ENCODE measurements at places on chromosomes 1 and 21.
A peak's percentile ranks its signal among the peaks of the same experiment; 100 is the strongest.

- DNase-seq, result no peak
Observed at GRCh38 chr1:75745276-75745675, 20.8 kb downstream of the ACADM start.

- DNase-seq, result no peak
Observed at GRCh38 chr1:86640161-86640670, 64.2 kb upstream of the SH3GLB1 start.

DNA sequence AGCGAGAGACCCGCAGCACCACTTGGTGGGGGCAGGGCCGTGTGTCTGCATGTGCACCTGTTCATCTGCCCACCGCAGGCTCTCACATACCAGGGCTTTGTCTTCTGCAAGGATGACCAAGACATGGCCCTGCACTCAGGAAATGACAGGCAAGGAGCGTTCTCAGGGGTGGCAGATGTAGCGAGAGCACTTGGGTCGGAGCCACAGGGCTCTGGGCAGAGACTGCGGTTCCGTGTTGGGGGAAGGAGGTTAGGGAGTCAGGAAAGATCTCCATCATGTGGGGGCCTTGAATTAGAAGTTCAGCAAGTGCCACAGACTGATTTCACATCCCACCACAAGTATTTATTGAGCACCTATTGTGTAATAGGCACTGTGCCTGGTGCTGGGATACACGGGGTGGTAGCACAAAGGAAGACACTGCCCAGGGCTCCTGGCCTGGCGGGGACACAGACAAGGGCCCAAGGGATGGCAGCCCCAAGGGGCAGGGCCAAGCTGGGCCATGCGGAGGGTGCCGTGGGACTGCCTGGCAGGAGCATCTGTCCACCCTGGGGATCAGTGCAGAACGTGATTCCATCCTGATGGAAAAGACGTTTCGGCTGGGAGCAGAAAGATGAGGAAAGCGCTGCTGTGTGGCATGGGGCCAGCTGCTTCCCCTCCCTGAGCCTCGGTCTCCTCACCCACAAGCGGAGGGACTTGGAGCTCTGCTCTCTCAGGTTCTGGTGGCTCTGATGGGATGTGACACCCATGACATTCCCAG is 11.4 kb upstream of the SPSB1 start:
- no peak for DNase-seq

- DNase-seq, result no peak
Observed at GRCh38 chr1:238252033-238252802, 361.5 kb upstream of the ZP4 start.

DNA sequence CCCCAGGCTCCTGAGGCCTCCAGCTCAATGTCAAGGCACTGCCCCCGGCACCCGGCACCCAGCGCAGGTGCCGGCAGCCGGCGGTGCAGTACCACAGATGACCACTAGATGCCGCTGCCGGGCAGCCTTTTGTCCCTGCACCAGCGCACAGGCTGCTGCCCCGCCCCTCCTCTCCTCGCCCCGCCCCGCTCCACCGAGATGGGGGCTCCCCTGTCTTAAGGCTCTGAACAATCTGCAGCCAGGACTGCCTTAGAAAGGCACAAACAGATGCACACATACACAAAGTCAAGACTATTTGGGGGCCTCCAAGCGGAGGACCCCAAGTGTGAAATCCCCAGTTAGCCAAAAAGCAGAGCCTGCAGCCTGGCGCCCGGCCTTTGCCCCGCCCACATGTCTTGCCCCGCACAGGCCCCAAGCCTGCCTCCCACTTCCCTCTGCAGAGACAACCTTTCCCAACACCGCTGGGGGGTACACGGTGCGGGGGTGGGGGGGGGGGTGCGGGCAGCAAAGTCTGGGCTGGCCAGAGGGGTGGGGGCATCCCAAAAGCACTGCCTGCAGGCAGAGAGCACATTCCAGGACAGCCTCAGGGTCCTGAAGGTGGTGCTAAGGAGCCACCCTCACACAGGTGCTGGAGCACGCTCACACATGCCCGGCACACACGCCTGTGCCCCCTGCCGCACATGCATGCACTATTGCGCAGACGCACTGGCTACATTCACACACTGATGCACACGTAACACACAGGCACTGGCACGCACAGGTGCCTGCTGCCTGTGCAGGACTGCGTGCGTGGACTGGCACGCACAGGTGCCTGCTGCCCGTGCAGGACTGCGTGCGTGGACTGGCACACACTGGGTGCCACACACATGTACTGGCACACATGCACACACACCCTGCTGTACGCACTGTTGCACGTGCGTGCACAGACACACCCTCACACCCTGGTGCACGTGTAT is 37.1 kb downstream of the ARHGEF16 start:
- DNase-seq, result peak; percentile 63

GRCh38 chr1:200037904-200038303 is 10.4 kb downstream of the NR5A2 start:
- DNase-seq, result no peak

DNA sequence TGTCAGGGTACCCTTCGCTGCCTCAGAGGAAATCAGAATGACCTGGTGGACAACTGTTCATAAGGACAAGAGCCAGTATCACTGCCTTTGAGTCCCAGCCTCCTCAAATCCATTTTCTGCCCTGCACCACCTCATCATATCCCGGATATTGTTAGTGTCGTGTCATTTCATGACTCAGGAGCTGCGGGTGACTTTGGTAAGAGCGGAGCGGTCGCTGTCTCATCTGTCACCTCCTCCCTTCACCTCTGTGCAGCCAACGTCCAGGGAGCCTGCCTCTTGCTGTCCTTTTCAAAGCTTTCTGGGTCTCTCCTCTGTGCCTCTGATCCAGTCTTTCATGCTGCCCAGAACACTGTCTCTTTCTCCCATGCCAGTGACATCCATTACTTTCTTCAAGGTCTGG is 7.0 kb upstream of the C1orf198 start:
- no peak for DNase-seq

DNA sequence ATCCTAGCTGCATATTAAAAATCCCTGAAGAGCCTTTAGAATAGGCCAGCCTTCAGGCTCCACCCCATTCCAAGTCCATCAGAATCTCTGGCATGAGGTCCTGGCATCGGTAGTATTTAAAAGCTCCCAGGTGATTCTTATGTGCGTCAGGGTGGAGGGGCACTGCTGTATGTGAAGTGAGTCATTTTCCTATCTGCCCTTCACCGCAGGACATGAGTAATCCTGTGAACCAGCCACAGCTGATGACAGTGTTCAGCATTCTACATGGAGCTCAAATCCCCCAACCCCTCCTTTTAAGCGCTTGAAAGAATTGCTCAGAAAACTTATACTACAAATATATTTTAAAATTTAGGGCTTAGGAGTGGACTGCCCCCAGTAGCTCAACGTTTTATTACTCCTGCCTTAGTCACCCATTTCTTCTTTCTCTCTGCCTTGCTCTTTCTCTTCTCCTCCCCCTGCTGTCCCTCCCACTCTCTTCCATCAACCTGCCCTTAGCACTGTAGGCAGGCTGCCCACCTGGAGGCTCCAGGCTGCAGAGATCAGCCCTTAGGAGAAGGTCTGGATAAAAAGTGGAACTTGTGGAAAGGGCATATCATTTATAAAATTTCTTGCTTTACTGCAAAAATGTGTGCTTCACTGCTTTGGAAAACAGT is 73.8 kb upstream of the ZNF281 start:
- no peak for DNase-seq
